ENCODE measurements at places on chromosomes 13 and 19. TPM values are rescaled to one million over a fixed set of nuclear protein-coding genes. Genes with fewer than 3 reads are reported as not detected.

The SEMA6B gene
- 0.22 TPM for polyA plus RNA-seq

The CEACAM21 gene
- polyA plus RNA-seq = not detected

The IFNL1 gene
- polyA plus RNA-seq = not detected

The SELENOV gene
- not detected for polyA plus RNA-seq

The ZNF296 gene
- polyA plus RNA-seq = 0.09 TPM

The ZNF649 gene
- polyA plus RNA-seq = 4.5 TPM

The ZNF345 gene
- 1.3 TPM for polyA plus RNA-seq

The ERICH4 gene
- polyA plus RNA-seq = not detected

The DCLK1 gene
- 0.69 TPM for polyA plus RNA-seq

DNA sequence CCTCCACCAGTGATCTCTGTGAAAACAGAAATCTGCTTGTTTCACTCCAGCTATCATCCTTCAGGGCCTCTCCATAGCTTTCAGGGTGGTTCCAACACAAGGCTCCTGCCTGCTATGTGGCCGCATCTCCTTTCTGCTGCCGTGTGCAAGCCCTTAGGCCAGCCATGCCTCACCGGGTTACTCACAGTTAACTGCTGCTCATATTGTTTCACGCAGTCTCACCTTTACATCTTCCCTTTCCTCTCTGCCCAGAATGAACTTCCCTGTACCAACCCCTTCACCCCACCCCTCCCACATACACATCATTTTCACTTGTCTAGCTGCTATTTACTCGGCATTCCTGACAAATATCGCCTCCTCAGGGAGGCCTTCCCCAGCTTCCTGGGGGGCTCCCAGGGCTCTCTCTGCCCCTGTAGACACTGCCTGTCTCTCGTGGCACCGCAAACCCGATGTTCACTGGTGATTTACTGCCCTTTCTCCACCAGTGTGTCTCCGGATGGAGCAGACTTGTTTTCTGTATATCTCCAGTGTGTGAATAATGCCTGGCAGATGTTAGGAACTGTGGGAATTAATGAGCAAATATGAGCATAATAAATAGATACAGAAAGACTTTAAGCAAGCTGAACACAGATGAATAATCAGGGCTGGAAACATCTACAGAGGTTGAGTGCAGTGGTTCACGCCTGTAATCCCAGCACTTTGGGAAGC lies 39.3 kb upstream of the GPR183 start:
- DNase-seq = no peak

DNA sequence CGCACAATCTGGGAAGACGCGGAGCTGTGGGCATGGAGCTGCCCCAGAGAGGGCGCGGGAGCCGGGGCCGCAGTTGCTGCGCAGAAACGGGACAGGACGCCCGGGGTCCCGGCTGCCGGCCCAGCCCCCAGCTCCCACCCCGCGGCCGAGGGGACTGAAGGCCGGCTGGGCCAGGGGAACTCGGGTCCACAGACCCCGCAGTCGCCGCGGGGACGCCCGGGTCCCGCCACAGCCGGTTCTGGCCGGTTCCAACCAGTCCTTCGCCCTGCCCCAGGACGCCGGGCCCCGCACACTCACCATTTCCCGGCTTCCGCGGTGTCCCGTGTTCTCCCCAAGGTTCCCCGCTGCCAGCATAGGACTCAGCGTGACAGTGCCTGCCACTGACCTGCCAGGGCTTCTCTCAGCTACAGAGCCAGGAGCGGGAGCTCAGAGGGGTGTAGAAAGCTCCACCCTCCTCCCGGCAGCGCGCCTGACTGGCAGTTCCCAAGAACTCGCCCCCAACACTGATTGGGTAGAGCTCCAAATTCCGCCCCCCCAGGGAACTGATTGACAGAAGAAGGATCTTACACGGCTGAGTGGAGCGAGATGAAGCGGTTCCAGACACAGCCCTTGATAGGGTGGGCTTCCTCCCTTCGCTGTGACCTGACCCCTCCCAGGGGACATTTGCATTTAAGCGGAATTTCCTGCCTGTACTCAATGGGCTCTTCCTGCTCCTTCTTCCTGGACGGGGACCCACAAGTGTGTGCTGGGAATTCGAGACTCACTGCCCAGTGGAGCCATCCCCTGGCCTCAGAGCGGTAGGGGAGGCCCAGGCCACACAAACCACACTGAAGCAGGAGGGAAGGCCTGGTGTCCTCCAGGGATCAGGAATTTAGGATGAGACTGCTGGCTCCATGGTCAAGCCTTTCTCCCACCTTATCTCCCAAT lies at the start of gene ZNF442:
Gene ZNF442, minus strand, starts transcription at position 448 of the 927 bp plus-strand sequence. CDS start 2,052 bp downstream, outside the sequence.
- peak; percentile 84 for DNase-seq

DNA sequence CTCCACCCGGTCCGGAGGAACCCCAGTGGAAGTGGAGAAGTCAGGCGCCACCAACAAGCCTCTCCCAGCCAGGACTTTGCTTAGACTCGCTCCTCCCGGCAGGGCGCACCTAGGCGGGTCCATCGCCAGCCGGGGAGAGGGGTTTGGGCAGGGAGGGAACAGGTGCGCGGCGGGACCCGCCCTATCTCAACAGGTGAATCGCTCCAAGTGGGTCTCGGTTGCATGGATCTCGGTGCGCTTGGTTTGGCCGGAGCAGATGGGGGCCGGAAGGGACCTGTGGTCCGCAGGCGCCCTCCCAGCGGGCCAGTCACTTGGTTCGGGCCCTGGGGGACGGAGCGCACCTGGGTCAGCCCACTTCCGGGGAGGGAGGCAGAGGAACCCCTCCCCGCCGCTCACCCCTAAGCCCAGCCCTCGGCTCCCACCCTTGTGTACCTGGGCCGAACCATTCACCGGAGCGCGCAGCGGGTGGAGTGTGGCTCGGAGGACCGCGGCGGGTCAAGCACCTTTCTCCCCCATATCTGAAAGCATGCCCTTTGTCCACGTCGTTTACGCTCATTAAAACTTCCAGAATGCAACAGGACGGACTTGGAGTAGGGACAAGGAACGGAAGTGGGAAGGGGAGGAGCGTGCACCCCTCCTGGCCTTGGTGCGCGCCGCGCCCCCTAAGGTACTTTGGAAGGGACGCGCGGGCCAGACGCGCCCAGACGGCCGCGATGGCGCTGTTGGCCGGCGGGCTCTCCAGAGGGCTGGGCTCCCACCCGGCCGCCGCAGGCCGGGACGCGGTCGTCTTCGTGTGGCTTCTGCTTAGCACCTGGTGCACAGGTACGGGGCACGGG lies at the start of gene LSR:
Gene LSR, plus strand, starts transcription at position 693 of the 836 bp plus-strand sequence. Its CDS starts 21 bp downstream, at position 714.
- DNase-seq = no peak

GRCh38 chr13:93420887-93421286 lies 194.3 kb downstream of the GPC6 start:
- no peak for DNase-seq

- no peak for DNase-seq
Observed at GRCh38 chr13:69094485-69094884, 1013.1 kb upstream of the ATXN8OS start.

- no peak for DNase-seq
Observed at GRCh38 chr19:10061717-10062310, 24.3 kb upstream of the SHFL start.

DNA sequence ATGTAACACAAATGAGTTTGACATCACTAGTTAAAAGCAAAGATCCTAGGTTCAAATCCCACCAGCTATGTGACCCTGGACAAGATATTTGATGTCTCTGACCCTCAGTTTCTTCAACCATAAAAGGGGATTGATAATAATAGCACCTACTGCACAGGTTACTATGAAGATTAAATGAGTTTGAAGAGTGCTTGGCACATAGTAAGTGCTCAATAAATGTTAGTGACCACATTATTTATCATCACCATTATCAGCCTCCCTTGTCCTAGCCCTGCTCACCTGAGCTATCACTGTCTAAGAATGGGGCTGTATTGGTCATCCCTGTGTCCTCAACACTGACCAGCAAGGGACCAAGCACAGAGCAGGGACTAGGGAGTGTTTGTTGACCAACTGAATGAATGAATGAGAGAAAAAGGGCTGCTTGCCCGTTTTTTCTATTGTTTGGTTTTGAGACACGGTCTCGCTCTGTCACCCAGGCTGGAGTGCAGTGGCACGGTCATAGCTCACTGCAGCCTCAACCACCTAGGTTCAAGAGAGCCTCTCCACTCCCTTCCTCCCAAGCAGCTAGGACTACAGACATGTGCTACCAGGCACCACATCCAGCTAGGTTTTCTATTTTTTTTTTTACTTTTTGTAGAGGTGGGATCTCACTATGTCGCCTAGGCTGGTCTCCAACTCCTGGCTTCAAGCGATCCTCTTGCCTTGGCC lies 26.6 kb upstream of the DACT3 start:
- DNase-seq = no peak

GRCh38 chr13:23570921-23571315 lies 706 bp downstream of the TNFRSF19 start:
- no peak for DNase-seq

- no peak for DNase-seq
Observed at GRCh38 chr13:94313321-94313910, 166.1 kb downstream of the DCT start.

DNA sequence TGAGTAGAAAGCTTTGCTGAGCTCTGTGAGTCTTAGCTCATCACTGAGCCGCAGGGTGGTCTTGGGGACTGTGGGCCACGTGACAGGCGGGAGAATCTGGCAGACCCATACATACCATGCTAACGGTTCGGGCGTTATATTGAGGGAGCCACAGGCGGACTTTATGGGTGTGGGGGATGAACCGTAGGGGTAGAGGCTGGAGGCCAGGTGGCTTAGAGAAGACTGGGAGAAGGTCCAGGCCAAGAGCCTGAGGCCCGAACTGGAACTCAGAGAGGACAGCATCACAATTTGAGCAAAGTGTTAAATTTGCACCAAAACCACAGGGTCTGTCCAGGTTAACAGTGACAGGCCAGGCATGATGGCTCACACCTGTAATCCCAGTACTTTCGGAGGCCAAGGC lies 15.3 kb upstream of the ATF5 start:
- DNase-seq = no peak

- no peak for DNase-seq
Observed at GRCh38 chr19:2775556-2776430, 7.3 kb downstream of the SGTA start.

DNA sequence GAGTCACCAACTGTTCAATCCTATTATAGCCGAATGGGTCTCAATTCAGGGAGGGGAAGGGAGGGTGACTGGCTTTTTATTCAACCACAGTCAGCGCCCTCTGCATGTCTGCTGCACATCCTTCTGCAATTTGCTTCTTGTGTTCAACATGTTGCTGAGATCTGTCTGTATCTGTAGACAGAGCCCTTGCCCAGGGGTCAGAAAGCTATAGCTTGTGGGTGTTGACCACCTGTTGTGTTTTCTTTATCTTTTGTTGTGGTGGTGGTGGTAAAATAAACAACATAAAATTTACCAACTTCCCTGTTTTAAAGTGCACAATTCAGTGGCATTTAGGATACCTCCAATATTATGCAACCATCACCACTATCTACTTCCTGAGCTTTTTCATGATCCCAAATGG lies 12.2 kb downstream of the PPP1R12C start:
- no peak for DNase-seq

- peak; percentile 68 for DNase-seq
Observed at GRCh38 chr13:35994131-35994966, 136.8 kb downstream of the DCLK1 start.

DNA sequence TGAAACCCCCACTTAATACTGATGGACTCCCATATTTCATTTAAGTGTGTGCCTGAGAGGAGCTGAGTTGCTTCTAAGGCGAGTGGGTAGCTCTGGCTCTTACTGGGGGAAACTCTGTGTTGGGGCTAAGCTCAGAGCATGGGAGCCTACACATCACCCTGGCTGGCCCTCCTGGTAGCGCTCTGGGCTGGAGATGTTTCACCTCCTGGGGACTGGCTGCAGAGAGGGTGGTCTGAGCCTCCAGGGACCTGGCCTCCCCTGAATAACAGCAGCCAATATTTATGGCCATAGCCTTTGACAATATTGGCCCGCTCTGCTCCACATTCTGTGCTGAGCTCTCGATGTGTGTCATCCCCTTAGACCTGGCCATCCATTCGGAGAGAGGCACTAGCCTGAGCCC lies 316.5 kb downstream of the ZNF536 start:
- DNase-seq = no peak

DNA sequence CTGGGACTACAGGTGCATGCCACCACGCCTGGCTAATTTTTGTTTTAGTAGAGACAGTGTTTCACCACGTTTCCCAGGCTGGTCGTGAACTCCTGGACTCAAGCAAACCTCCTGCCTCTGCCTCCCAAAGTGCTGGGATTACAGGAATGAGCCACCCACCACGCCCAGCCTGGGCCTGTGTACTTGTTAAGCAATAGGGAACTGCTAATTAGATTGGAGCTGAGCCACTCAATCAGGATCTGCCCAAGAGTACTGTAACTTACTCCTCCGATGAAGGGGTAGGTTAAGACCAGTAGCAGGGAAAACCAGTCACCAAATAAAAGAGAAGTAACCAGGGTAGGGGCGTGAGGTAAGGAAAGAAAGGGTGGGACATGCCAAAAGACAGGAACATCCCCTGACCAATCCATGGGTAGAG lies 2.3 kb downstream of the DDX39A start:
- no peak for DNase-seq

DNA sequence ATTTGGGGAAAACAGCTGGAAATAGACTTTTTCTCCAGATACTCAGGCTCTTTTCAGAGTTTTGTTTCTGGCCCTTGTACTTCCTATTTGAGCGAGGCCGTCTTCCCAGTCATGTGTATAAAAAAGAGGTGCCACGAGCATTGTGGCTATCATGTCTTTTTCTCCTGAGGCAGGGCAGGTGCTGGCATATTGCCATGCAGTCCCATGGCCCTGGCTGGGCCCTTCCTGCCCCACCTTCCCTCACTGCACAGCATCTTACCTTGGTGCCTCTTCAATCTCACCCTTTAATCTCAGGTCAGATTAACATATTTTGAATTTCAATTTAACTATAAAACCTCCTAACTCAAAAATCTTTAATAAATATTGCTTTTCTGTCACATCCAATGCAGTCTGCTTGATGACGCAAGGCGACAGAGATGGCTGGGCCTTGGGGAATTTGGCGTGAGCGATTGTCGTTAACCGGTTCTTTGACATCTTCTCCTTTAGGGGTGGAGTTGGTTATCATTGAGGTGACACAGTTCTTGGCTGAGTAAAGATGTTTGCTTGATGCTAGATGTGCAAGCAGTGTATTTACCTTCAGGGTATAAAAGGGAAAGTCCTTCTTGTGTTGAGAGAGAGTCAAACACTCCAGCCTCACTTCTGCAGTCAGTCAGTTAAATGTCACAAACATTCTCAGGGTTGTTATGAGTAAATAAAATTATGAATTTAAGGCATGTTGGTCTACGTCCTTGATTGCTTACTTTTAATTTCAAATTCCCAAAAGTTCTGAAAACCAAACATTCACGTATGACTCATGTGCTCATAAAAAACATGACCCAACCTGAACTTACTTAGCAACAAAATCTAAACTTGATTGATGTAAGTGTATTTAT lies 289.9 kb downstream of the MYO16 start:
- DNase-seq = peak; percentile 54

Measured in BJ (cell line).